Left kidney (tissue), 8 donors: ENCODE measurements at places on chromosomes 3 and 15.
A peak's percentile ranks its signal among the peaks of the same experiment; 100 is the strongest.

GRCh38 chr15:26790118-26790517 lies 17.3 kb upstream of the GABRB3 start:
- no peak for DNase-seq

DNA sequence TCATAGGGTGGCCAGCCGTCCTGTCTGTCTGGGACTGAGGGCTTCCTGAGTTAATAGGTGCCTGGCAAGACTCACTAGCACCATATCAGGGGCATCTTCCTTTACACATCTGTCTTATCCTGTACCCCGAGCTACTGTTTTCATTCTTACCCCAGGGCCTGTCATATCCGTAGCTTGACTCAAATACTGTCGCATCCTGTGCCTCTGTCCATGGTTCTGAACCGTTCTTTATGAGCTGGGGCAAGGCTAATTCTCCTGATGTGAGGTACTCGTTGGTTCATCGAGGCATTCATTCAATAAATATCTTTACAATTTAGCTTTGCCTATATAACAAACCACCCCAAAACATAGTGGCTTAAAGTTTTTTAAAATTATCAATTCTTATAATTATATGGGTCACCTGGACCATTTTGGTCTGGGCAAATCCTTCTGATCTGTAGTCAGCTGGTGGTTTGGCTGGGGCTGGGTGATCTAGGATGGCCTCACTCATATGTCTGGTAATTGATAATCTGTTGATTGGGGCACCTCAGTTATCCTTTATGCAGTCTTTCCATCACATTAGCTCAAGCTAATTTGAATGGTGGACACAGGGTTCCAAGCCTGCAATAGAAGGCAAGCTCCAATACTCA lies 121.2 kb downstream of the TLE3 start:
- DNase-seq: peak; percentile 85

GRCh38 chr3:140052771-140053702 lies 118.1 kb downstream of the CLSTN2 start:
- peak; percentile 59 for DNase-seq

- no peak for DNase-seq
Measured at GRCh38 chr3:17473761-17474160, 268.7 kb downstream of the TBC1D5 start.

DNA sequence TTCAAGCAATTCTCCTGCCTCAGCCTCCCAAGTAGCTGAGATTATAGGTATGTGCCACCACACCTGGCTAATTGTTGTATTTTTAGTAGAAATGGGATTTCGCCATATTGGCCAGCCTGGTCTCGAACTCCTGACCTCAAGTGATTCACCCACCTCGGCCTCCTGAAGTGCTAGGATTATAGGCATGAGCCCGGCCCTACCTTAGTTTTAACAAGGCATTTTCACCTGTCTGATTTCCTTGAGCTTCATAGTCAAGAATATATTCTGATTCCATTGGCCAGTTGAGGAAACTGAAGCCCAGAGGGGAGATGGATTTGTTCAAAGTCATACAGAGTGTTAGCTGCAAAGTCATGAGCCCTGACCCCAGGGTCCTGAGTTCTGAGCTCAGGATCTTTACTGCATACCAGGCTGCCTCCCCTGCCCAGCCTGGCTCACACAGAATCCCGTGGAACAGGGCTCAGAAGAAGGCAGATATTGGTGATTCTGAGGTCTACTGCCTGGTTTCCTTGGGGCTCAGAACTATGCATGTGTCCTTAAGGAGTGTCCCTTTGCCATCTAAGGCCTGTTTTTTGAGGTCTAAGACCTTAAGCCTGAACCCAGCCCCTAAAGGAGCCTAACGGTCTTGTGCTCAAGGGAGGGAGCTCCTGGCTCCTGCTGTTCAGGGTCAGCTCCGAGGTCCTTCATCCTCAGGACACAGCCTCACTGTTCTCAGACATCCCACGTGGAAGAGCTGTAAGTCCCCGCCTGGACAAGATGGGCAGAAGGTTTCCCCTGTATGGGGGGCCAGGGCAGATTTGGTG lies 134.4 kb downstream of the SMAD6 start:
- DNase-seq: no peak

DNA sequence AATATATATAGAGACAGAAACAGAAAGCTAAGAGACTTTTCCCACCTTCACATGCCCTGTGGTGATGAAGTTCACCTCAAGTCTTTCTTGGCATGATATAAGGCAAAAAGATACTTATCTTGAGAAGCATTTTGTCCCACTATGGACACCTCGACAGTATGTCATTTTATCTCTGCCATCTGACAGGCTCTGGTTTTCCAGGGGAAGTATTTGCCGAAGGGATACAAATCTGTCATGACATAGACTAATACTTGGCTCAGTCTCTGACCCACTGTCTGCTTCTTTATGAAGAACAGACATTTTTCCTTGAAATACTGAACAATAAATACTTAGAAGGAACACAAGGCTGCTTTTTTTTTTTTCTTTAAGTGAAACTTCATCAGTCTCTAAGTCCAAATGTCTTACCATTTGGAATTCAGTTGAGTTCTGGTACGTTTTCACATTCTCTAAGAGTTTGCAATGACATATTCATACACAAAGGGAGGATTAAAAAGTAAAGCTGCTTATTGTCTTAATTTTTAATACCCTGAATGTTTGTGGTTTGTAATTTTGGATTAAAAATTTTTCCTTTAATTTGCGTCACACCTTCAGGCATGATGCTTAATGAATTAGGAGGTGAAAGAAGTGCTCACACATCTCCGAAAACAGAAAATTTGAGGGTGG lies 87.8 kb upstream of the LMOD3 start:
- DNase-seq: no peak

DNA sequence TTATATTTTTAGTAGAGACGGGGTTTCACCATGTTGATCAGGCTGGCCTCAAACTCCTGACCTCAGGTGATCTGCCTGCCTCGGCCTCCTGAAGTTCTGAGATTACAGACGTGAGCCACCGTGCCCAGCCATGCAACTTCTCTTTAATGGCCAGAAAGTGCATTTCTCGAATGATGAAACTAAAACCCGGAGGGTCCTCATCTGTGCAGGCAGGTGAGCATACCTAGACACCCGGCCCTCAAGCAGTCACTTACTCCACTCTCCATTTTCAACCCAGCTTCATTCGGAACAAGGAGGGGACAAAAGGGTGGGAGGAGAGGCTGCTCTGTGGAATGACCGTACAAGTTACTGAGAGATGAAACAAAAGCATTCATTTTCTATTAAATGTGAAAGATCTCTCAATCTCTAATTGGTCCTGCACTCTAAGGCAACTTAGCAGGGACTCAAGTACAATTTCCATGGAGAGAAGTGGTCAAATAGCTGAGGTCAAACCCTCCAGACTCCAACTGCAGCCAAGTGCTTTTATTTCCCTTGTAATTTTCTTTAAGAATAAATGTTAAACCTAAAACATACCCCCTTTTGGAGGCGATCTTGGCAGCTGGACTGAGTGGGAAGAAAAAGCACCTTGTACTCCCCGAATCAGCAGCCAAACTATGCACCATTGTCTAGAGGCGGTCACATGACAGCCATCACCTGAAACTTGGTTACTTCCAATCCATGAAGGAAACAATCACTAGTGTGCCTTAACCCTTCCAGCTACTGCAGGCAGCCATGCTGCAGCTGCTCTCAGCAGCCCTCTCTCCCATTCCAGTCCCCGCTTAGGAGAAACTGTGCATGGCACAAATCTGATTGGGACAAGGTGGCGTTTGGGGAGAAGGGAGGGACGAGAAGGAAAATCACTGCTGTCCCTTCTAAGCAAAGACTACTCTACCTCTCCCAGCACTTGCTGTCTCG lies 62.2 kb downstream of the VGLL4 start:
- DNase-seq: no peak

- no peak for DNase-seq
Measured at GRCh38 chr3:189305412-189305811, 133.6 kb downstream of the TPRG1 start.

- DNase-seq: no peak
Measured at GRCh38 chr15:47470983-47471382, 246.3 kb upstream of the SEMA6D start.

GRCh38 chr3:51982838-51983577 lies at the start of gene ACY1:
TSS of gene ACY1 (plus strand) at chr3:51983535. CDS start at chr3:51984065, 530 bp downstream.
- DNase-seq: peak; percentile 78

DNA sequence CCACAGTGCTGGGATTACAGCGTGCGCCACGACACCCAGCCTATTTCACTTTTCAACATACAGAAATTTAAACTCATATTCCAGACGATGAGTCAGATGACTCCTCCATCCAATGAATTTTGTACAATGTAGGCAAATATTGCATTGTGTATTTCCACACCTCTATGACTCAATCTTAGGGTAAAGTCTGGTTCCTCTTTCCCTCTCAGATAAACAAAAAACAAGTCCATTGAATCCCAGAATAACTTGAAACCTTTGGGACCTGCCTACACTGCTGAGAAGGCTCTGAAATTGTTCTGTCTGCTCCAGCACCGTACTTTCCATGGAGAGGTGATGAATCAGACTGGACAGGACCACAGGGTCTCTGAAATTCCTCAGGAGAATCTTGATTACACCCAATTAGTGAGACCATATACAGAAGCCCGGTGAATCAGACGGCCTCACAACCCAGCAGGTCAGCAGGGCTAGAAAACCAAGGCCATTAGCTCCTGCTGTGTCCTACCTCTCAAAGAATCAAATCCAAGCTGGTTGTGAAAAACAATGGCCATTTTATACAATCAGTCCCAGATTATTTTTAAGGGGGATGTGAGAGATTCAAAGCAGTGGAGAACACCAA lies 112.6 kb downstream of the ERC2 start:
- DNase-seq: no peak

DNA sequence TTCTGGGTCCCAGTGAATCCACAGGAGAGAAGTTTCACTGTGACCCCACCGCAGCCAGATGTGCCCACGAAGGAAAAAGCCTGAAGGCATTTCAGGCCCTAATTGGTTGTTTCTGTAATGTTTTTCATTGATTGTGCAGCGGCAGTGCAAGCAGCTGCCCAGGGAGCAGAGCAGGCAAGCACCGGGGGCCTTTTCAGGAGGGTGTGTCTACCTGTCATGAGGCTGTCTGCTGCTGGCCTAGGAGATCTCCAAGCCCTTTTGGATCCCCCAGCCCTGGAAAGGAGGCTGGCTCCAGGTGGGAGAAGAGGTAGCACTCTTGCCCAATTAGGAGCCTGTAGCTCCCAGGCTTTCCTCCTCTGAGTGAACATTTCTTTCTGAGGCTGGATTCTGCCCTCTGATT lies 108.8 kb downstream of the EPHB1 start:
- no peak for DNase-seq

- no peak for DNase-seq
Measured at GRCh38 chr3:193378706-193379105, at the start of gene ATP13A5. TSS of gene ATP13A5 (minus strand) at chr3:193378753. CDS start at chr3:193378725, 28 bp downstream.

DNA sequence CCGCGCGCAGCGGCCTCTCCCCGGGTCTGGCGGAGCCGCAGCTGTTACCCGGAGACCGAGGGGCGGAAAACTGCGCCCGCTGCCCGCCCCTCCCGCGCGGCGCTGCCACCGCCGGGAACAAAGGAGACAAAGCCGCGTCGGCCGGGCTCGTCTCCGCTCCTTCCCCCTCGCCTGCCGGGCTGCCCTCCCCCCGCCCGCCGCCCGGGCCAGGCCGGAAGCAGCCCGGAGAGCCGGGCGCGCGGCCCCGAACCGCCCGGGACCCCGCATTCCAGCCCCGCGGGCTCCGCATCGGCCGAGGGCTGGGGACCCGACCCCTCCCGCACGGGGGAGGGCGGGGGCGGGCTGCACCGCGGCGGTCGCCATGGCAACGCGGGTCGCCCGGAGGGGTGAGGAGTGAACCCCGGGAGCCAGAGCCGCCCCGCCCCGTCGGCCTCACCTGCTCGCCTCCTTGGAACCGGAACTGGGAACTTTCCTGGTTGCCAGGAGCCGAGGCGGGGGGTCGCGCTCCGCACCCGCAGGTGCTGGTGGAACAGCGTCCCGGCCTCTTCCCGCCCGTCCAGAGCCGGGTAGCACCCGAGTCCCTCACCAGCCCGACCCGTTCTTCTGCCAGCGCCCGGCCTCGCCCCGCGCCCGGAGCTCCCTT lies 448 bp downstream of the PLXNB1 start:
- no peak for DNase-seq

- DNase-seq: no peak
Measured at GRCh38 chr3:151925876-151926275, 52.4 kb downstream of the SUCNR1 start.

DNA sequence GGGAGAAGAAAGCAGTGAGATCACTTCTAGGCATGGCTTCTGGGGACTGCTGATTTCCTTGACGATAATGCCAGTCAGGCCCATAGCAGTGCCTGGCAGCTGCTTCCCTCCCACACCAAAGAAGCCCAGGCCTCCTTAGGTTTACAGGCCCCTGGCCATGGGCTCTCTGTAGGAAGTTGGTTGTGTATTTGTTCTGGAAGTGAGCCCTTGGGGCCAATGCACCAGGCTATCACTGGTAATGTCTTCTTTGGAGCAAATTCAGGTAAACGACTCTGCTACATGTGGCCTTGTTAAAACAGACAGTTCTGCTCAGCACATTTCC lies 89.3 kb downstream of the CCNL1 start:
- DNase-seq: no peak

GRCh38 chr3:187833799-187834578 lies 88.7 kb upstream of the BCL6 start:
- DNase-seq: no peak

GRCh38 chr15:40829115-40829514 lies 607 bp upstream of the PPP1R14D start:
- no peak for DNase-seq

DNA sequence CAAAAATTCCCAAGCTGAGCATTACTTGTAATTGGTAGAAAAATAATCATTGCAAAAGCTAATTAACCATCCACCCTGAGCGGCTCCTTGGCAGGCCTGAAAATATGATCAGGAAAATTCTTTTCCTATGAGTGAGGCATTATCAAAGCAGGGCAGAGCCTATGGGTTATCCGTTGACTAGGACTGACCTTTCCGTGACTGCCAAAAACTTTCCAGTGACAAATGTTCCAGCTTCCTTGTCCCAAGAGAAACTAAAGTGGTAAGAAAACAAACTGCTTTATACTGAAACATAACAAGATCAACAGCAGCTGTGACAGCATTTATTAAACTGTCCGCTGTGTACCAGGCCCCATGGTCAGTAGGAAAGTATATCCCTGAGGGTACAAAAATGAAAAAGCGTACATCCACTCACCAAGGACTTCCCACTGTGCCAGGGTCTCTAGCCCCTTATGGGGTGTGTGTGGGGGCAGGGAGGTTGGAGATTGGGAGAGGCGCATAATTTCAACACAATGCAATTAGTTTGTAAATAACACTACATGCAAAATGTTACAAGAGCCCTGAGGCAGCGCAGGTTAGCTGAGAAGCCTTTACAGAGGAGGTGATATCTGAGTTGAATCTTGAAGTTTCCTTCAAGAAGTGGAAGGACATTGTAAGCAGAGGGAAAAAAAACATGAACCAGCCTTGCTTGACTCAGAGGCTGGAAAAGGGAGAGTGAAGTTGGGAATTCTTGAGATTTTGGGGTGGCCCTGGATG lies 8.5 kb downstream of the LIPC start:
- no peak for DNase-seq

GRCh38 chr3:133965013-133965570 lies 64.6 kb downstream of the SLCO2A1 start:
- DNase-seq: no peak

- DNase-seq: no peak
Measured at GRCh38 chr3:119352034-119352609, 57.9 kb downstream of the ARHGAP31 start.
